GM23338 (cell line): ENCODE measurements at places on chromosomes 2 and 18. TPM values are rescaled to one million over a fixed set of nuclear protein-coding genes. Genes with fewer than 3 reads are reported as not detected.

DNA sequence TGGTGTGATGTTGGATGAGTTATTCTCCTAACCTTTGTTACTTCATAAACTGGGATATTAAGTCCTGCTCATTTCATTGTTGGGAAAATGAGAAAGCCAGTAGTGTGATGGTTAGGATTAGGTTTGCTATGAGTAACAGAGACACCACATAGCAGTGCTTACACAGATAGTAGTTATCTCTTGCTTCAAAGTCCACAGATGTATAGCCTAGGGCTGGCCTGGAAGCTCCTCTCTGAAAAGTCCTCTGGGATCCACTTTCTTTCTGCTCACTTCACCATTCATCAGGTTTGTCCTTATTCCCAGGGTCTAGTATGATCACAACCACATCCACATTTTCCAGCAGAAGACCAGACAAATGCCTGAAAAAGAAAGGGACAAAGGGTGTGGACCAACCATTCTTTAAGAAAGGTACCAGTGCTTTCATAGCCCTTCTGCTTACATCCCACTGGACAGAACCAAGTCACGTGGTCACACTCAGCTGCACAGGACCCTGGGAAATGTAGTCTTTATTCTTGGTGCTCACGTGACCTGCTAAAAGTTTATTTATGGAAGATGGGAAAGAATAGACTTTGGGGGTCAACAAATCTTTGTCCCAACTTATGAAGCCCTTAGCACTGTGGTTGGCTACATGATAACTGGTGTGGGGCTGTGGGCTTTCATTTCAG is 108.9 kb downstream of the INSIG2 start:
- H3K4me1 ChIP-seq: no peaks in the 10 kb centered on the region
- H3K27me3 ChIP-seq: no peaks in the 10 kb centered on the region
- DNase-seq: peak; percentile 61

GRCh38 chr2:6946722-6947121 is 29.5 kb downstream of the RNF144A start:
- no peaks in the 10 kb centered on the region for H3K36me3 ChIP-seq
- DNase-seq: no peak
- no peaks in the 10 kb centered on the region for H3K4me1 ChIP-seq
- H3K27ac ChIP-seq: no peak overlapping the region

Gene CHMP1B
- total RNA-seq: 47.4 and 52.1 TPM in 2 replicates

Gene SERPINB11
- not detected in 2 replicates for total RNA-seq

Gene UGT1A3
- total RNA-seq: not detected in 2 replicates

Gene IL36G
- 0.70 TPM in 1 of 2 replicates, not detected in the other for total RNA-seq
